Spinal cord (tissue), 10 donors: ENCODE measurements at places on chromosomes 7 and 10. TPM values are rescaled to one million over a fixed set of nuclear protein-coding genes. Genes with fewer than 3 reads are reported as not detected.

The CAV1 gene
- 27.0 TPM for polyA plus RNA-seq

The FAM25G gene
- not detected for polyA plus RNA-seq

The ANKRD61 gene
- polyA plus RNA-seq = 2.1 TPM

The OGDHL gene
- 27.9 TPM for polyA plus RNA-seq

The ELOVL3 gene
- polyA plus RNA-seq = 0.42 TPM

The ACTL6B gene
- 83.1 TPM for polyA plus RNA-seq

The C10orf95 gene
- polyA plus RNA-seq = 0.95 TPM

The PLCE1 gene
- 15.5 TPM for polyA plus RNA-seq

The ZNF425 gene
- polyA plus RNA-seq = 6.1 TPM

The RBP4 gene
- 8.6 TPM for polyA plus RNA-seq

The UNCX gene
- polyA plus RNA-seq = 3.7 TPM

The IDI1 gene
- 146 TPM for polyA plus RNA-seq

The GAD2 gene
- 21.1 TPM for polyA plus RNA-seq

The TACR2 gene
- polyA plus RNA-seq = 1.8 TPM

The SPDYE18 gene
- polyA plus RNA-seq = 1.6 TPM

The MUC12 gene
- polyA plus RNA-seq = 2.2 TPM

The PAPOLB gene
- 0.16 TPM for polyA plus RNA-seq

The CTBP2 gene
- polyA plus RNA-seq = 96.2 TPM

The TMEM178B gene
- 46.1 TPM for polyA plus RNA-seq

The CDH23 gene
- 21.5 TPM for polyA plus RNA-seq

The TSPAN33 gene
- polyA plus RNA-seq = 19.7 TPM

The ZNF503 gene
- polyA plus RNA-seq = 32.2 TPM

The ASB15 gene
- polyA plus RNA-seq = 0.08 TPM

The CXCL12 gene
- polyA plus RNA-seq = 90.1 TPM

The KLF14 gene
- polyA plus RNA-seq = 0.11 TPM

The SPACDR gene
- 12.0 TPM for polyA plus RNA-seq

The OR6B1 gene
- 0.03 TPM for polyA plus RNA-seq

The GPNMB gene
- 10.7 TPM for polyA plus RNA-seq

The POR gene
- polyA plus RNA-seq = 77.8 TPM

The ASAH2 gene
- 2.6 TPM for polyA plus RNA-seq

The MSMB gene
- not detected for polyA plus RNA-seq

The COX19 gene
- polyA plus RNA-seq = 19.6 TPM

The PPP1R9A gene
- polyA plus RNA-seq = 34.6 TPM
